ENCODE measurements at places on chromosomes 1 and 21.

- no peak for DNase-seq
These were observed 111.0 kb downstream of the TAS1R2 start for GRCh38 chr1:18748435-18748834.

GRCh38 chr21:16308269-16308668, 578.5 kb downstream of the USP25 start:
- no peak for DNase-seq

- no peak for DNase-seq
These were observed 127.7 kb upstream of the HOOK1 start for GRCh38 chr1:59687081-59687480.

DNA sequence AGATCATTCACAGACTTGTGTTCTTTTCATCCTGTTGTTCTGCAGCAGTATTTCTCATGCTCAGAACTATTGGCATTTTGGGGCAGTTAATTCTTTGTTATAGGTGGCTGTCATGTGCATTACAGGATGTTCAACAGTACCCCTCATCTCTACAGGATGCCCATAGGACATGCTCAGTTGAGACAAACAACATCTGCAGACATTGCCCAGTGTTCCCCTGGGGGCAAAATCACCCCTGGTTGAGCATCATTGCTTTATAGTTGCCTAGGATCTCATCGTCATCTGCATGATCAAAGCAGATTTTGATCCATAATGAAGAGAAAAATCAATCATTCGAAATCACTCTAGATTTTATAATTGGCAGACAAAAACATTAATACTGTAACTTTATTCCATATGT, 222.5 kb upstream of the CACYBP start:
- no peak for DNase-seq

- DNase-seq = no peak
These were observed 12.7 kb upstream of the CD101 start for GRCh38 chr1:116988908-116989307.

GRCh38 chr1:28173980-28174297, 2.6 kb downstream of the PTAFR start:
- no peak for DNase-seq

- no peak for DNase-seq
These were observed 290.3 kb upstream of the SGIP1 start for GRCh38 chr1:66243548-66244130.

- DNase-seq = no peak
These were observed 32.9 kb downstream of the PLEKHA6 start for GRCh38 chr1:204326771-204327300.

DNA sequence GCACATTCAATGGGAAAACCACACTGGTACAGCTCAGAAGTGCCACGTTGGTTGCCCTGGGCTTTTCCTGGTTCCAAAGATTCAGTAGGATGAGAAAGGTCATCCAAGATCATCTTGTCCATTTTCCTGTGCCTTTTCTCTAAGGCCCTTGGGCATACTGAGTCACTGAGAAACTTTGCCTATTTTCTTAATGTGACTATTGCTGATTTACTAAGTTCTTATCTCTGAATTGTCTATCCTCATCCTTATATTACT, 57.2 kb upstream of the HSD17B7 start:
- no peak for DNase-seq

- no peak for DNase-seq
These were observed 97.1 kb downstream of the ADAMTS1 start for GRCh38 chr21:26748066-26748465.
